IMR-90 (cell line): ENCODE measurements at places on chromosomes 5 and 9. TPM values are rescaled to one million over a fixed set of nuclear protein-coding genes. Genes with fewer than 3 reads are reported as not detected.

MGAT1 gene
- 141 and 150 TPM in 2 replicates for polyA plus RNA-seq

SREK1IP1 gene
- 3.3 TPM in 2 replicates for polyA plus RNA-seq

CDC25C gene
- 6.9 and 7.3 TPM in 2 replicates for polyA plus RNA-seq

UNC5A gene
- polyA plus RNA-seq: not detected in 2 replicates

DNA sequence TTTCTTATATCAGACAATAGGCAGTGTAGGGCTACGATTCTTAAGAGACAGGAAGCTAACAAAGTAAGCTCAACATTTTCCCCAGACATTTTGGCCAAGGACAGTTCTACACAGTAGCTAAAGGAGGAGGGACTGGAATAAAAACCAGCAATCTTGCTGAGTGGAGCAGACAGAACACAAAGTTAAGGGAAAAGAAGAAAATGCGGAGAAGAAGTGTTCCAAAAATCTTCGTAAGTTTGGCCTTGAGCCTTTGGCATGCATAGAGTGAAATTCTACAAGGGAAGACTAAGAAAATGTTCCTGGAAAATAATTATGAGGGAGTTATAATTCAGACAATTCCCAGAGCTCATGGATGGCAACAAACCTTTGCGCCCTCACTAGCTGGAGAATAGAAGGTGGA lies 748.0 kb upstream of the CTNND2 start:
- DNase-seq: no peak

DNA sequence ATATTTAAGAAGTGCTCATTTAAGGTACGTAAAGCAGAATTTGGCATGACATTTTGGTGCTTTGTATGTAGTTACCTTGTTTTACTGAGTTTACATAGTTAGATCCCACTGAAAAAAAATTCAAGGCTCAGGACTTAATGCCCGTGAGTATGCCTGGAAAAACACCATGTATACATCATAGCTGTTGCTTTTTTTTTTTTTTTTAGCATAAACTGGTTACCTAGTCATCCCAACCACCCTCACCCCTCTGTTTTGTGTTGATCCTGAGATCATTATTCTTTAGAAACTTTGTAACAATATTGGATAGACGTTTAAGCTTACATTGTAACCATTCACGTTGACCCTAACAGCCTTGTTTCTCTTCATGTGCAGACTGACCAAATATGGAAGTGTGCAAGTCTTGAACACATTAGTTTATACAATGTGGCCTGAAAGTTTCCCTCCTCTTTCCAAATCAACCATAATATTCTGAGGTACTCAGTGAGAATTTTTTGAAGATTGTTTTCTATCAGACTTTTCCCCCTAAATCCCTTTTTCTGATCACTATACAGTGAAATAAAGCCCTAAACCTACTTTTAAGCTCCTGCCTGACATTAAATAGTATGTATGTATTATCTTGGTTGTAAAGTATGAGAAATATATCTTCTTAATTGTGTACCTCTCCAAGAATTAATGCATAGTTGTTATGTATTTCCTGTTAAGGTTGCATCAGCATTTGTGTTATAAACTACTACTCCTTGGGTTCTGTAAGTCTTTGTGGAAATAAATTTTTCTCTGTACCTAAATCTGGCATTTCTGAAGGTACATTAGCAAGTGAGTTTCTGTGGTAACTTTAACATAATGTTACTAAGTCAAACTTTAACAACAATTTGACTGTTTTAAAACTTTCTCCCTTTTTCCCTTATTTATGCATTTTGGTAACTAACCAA lies 4.4 kb downstream of the RABGAP1 start:
- peak; percentile 54 for DNase-seq

GRCh38 chr5:43642428-43642827 lies 39.4 kb downstream of the NNT start:
- peak; percentile 11 for DNase-seq

GRCh38 chr9:10366171-10366779 lies 246.5 kb downstream of the PTPRD start:
- peak; percentile 13 for DNase-seq

DNA sequence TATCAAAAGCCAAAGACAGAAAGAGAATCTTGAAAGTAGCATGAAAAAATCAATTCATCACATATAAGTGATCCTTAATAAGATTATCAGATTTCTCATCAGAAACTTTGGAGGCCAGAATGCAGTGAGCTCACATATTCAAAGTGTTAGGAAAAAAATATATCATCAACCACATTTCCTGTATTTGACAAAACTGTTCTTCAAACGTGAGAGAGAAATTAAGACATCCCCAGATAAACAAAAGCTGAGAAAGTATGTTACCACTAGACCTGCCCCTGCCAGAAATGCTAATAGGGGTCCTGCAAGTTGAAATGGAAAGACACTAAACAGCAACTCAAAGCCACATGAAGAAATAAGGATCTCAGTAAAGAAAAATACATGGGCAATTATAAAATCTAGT lies 29.9 kb downstream of the HACD4 start:
- no peak for DNase-seq

GRCh38 chr9:116149844-116150243 lies 3.7 kb upstream of the PAPPA start:
- DNase-seq: no peak

DNA sequence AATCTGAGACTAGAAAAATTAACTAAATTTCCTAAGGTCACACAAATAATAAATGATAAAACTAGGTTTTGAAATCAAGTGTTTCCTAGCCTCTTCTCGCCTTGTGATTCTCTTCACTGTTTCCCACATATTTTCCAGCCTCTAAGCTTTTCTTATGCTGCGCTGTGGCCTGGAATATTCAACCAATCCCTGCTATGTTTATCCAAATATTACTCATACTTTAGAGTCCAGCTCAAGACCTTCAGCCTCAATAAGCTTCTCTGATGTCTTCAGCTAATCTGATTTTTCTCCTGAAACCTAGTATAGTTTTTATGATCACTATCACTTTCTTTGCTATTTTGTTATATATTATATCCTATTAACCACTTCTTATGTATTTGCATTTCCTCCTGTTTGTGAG lies 303.1 kb upstream of the CDH6 start:
- peak; percentile 39 for DNase-seq

DNA sequence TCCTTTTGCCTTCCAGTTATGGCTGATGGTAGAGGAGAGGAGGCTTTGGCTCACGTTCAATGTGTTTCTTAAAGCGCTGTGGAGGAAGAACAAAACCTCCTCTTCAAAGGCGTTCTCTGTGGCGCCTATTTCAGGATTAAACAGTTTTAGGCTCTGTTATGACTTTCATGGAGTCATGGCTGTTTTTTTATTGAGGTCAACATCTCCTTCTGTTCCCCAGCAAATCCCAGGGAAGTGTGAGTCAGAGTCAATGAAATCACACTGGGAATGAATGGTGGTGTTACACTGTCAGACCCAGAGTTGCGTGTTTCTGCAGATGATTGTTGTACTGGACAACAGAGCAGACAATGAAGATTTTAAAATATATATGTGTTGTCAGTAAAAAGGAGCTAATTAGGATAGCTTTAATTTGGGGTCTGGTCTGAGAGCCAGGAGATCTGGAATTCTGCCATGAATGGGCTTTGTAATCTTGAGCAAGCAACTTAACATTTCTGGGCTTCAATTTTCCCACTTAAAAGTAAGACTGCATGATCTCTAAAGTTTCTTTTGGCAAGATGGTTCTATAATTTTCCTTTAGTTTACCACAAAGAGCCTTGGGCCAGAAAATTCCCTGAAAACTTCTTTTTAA lies 240.7 kb downstream of the CSNK1G3 start:
- DNase-seq: peak; percentile 89

GRCh38 chr5:154449786-154450185 lies 4.0 kb downstream of the SAP30L start:
- peak; percentile 54 for DNase-seq

DNA sequence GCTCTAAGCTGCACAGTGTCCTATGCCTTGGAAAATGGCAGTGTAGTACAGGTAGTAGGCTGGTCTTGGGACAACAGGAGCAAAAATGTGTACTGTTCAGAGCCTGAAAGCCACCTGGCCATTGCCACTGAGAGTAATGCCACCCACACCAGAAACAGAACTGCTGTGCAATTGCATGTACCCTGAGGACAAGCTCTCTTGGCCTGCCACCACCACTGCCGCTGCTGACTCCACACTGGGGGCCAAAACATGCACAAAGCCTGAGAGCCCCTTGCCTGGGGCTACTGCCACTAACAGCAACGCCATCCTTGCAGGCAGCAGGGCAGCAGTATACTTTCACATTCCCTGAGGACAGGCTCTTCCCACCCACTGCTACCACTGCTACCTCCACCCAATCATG lies 251.9 kb upstream of the CDH12 start:
- DNase-seq: no peak

- DNase-seq: no peak
These were observed 130.6 kb downstream of the PDZD2 start for GRCh38 chr5:31769530-31769929.

- DNase-seq: no peak
These were observed 277.2 kb downstream of the TRIM32 start for GRCh38 chr9:116964258-116964657.

GRCh38 chr5:43652537-43653302 lies 49.7 kb downstream of the NNT start:
- DNase-seq: no peak

DNA sequence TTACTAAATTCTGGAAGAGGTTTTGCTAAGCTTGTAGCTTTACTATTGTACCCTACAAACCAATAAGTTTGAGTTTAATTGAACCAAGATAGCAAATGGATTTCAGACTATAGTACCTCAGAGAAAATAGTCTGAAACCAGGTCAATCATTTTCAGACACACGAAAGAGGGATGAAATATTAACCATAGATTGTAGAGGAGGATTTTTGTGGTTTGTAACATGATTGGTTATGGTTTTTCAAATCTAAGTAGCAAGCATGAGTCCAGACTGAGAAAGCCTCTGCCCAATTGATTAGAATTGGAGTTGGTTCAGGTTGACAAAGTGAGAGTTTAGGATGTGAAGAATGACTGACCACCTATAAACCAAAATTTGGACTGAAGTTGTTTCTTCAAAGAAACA lies 562.7 kb upstream of the DMAC1 start:
- no peak for DNase-seq

DNA sequence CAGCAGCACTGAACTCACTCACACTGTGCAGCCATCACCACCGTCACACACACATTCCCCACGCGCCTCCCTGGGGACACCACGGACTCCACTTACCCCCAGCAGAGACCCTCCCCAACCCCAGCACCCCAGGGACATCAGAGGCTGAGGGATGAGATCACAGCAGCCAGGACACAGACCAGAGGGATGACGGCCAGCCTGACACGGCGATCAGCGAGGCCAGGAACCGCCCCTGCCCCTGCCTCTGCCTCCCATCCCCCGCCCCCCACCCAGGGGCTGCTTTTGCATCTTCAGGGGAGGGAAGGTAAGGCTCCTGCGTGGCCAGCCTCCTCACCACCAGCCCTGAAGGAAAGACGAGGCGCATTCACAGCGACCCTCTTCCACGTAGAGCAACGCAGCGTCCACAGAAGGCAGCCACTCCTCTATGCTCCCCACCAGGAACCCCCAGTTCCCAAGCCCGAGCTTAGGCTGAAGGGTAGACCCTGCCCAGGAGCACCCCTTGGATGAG lies 104.5 kb downstream of the VAV2 start:
- no peak for DNase-seq

- DNase-seq: peak; percentile 79
These were observed 24.2 kb upstream of the GLRX start for GRCh38 chr5:95846554-95847260.

DNA sequence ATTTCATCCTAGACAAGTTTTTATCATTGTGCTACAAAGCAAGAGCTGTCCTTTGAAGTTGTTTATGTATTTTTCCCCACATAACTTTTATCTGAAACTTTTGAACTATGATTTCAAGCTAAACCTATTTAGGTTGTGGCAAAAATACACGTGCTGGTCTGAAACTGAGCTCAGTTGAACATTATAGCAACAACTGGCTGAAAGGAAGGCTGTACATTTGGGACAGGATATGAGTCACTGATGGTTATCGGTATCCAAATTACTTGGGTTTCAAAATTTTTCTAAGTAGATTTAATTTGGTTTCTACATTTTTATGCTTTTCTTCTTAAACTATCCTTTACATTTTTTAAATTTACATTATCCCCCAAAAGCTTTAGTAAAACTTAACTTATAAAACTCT lies 627.3 kb upstream of the NUDT12 start:
- peak; percentile 59 for DNase-seq

DNA sequence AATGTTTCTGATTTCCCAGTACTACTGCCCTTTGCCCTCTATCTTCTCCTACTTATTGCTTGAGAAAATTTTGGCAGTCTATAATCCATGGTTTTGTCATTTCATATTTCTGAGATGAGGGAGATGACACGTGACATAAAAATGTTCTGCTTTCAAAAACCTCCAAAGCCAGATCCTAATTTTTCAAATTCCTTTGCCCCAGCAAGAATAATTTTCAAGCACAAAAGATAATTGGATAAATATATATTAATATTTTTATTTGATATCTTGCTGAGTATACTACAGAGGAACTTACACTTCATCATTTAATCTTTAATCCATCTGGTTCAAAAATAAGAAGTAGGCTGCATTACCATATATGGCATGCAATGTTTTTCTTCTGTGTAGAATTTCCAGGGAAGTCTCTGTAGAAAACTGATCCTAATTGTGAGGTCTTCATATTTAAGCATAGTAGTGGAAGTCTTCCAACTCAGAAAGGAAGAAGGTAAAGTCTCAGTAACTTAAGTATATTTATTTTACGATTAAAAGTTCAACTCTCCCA lies 1738.8 kb downstream of the EFNA5 start:
- peak; percentile 73 for DNase-seq
